ENCODE measurements at places on chromosomes 6 and 20. TPM values are rescaled to one million over a fixed set of nuclear protein-coding genes. Genes with fewer than 3 reads are reported as not detected.

Gene LHFPL5
- total RNA-seq = not detected

Gene C20orf204
- total RNA-seq = 0.34 TPM

Gene KCNK15
- 2.5 TPM for total RNA-seq

Gene CBLN4
- not detected for total RNA-seq

Gene THBD
- 4.2 TPM for total RNA-seq

Gene CD24
- 0.12 TPM for total RNA-seq

Gene TTBK1
- not detected for total RNA-seq

Gene FNDC1
- 1.7 TPM for total RNA-seq

Gene OGFR
- total RNA-seq = 58.9 TPM

Gene NMBR
- not detected for total RNA-seq

Gene BPIFB2
- total RNA-seq = not detected

Gene HDGFL1
- not detected for total RNA-seq

Gene MUC22
- total RNA-seq = not detected

Gene RHAG
- total RNA-seq = not detected

Gene HLA-DRB1
- 0.37 TPM for total RNA-seq

Gene PTK7
- total RNA-seq = 110 TPM

Gene IP6K3
- not detected for total RNA-seq

Gene TCF21
- total RNA-seq = 28.5 TPM

Gene SCGN
- 1.1 TPM for total RNA-seq

Gene COL9A1
- not detected for total RNA-seq

Gene CLDN20
- not detected for total RNA-seq

Gene ADTRP
- total RNA-seq = not detected

Gene LRP11
- total RNA-seq = 26.2 TPM

Gene OPRM1
- total RNA-seq = not detected

Gene DHX16
- total RNA-seq = 11.7 TPM

Gene FOXA2
- not detected for total RNA-seq

Gene ABHD16B
- total RNA-seq = not detected

Gene OOEP
- not detected for total RNA-seq

Gene SPTLC3
- total RNA-seq = 13.9 TPM

Gene PGBD1
- total RNA-seq = 1.6 TPM

Gene RBBP8NL
- total RNA-seq = not detected

Gene MAFB
- total RNA-seq = 30.5 TPM

Gene EDN1
- 2.6 TPM for total RNA-seq

Gene GABRR1
- total RNA-seq = not detected

Gene MCCD1
- total RNA-seq = not detected

Gene TMC2
- total RNA-seq = not detected

Gene ZNF322
- total RNA-seq = 13.6 TPM
